ENCODE measurements at places on chromosomes 4 and X.

DNA sequence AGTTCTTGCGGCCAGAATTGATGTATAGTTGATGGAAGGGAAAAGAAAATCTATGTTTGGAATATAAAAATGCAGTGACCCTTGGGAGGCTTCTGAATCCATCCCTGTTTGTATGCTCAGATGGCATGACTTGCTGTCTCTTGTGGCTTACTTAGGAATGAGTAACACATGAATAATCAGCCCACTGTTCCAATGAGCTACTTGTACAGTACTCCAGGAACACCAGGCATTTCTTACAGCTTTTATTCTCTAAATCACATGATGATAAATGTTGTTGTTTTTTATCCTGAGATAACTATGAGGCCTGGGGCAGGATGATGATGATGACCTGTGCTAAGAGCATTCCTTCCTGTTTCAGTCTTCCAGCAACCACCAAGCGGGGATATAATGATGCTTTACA is 18.9 kb downstream of the TMPRSS11E start:
- no peak for DNase-seq

GRCh38 chr4:6172093-6172926 is 28.0 kb downstream of the JAKMIP1 start:
- DNase-seq: no peak

DNA sequence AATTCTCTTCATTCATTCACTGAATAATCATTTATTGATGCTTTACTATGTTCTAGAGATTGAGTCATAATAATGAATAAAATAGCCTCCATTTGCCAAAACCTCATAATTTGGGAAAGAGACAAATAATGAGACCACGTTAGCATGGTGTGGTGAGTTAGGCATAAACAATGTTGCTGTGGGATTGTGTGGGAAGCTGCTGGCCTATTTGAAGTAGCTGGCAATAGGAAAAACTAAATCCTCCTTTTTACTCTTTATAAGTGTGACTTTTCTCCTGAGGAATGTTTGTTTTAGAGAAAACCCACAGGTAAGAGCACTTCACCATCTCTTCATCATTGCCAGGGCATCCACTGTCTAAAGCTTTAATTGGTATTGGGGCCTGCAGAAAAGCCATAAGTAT is 95.3 kb downstream of the AREG start:
- no peak for DNase-seq

- DNase-seq: peak; percentile 14
These were observed 41.6 kb upstream of the NKRF start for GRCh38 chrX:119647552-119648420.

Measured in stimulated activated CD4-positive, alpha-beta T cell treated with anti-CD3 and anti-CD28 coated beads, TNF-alpha, amount 100 ng/mL, for 4 hours (primary cell).